ENCODE measurements at places on chromosomes 11 and 22.
A peak's percentile ranks its signal among the peaks of the same experiment; 100 is the strongest.

DNA sequence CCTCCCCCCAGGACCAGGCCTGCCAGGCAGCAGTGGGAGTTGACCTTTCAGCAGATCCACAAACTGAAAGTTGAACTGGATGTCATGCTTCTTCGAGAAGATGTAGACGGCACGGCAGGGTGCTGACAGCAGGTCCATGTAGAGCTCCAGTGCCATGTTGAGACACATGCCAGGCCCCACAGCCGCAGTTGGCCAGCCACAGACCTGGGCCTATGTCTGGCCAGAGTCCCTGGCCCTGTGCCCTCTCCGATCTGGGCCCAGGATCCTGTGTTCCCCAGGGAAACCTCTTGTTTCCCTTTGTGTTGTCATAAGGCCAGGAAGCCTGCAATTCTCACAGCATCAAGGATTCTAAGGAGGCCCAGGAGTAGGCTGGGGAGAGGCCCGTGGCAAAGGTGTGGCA, at the start of gene GSTT4:
Gene GSTT4 (minus strand): TSS at position 253 of the 400 bp plus-strand sequence. CDS start 97 bp downstream, at position 156.
- no peak for DNase-seq

DNA sequence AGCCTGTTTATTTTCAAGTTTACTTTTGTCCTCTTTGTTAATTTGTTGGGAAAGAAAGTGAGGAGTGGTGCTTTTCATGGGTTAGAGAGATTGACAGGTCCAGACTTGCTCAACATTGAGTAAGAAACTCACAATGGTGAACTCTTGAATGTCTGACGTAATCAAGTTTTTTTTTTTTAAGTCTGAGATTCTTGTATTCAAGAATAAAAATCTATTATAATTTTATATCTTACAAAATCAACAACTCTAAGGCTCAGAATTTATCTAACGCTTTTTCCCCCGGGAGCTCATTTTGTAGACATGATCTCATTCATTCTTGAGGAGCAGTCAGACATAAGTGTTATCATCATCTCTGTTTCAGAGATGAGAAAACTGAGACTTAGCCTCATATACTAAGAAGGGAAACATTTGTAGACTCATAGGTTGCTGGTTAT, 39.1 kb upstream of the SPTBN2 start:
- DNase-seq = peak; percentile 2

GRCh38 chr22:12601870-12602779, 2925.9 kb upstream of the OR11H1 start:
- DNase-seq = no peak

- DNase-seq = no peak
These were observed 194.6 kb downstream of the INSC start for GRCh38 chr11:15309296-15309695.

DNA sequence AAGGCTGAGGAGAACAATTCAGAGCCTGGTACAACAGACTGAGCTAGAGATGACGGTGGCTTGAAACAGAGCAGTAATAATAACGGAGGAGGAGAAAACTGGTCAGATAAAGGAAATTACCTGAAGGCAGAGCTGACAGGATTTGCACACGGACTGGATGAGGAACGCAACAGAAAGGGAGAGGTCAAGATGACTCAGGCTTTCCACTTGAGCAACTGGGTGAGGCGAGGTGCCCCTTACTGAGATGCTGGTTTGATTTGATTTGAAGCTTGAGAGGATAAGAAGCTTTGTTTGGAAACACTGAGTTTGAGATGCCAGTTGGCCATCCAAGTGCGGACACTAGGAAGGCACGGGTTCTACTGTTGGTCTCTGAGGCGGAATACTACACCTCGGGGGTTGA, 35.4 kb upstream of the NRIP3 start:
- no peak for DNase-seq
